ENCODE measurements at places on chromosomes 3 and 15.

DNA sequence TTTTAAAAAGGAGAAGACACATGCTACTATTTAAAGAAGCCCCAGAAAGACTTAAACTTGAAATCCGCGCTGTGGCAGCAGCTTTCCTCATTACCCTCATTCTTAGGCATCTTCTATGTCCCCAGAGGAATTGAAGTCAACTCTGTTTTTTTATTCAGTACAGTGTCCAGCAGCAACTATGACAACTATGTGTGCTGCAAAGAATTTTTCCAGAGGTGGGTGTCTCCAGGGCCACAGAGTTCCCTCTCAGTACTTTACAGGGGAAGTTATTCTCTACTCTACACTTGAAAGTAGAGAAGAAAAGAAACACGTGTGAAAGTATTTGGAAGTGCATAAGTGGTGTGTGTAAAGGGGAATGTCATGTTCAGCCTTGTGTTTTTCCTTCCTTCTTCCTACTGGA is 32.0 kb downstream of the GATM start:
- DNase-seq, result no peak

DNA sequence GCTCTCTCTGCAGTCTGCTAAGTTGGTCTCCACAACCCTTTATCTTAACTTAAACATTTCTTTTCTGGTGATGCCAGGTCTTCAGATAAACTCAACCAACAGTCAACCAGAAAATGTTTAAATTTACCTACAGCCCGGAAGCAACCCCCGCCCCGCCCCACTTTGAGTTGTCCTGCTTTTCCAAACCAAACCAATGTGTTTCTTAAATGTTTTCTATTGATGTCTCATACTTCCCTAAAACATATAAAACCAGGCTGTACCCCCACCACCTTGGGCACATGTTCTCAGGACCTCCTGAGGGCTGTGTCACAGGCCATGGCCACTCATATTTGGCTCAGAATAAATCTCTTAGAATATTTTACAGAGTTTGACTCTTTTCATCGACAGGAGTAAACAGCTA is 13.2 kb upstream of the GPR160 start:
- no peak for DNase-seq

DNA sequence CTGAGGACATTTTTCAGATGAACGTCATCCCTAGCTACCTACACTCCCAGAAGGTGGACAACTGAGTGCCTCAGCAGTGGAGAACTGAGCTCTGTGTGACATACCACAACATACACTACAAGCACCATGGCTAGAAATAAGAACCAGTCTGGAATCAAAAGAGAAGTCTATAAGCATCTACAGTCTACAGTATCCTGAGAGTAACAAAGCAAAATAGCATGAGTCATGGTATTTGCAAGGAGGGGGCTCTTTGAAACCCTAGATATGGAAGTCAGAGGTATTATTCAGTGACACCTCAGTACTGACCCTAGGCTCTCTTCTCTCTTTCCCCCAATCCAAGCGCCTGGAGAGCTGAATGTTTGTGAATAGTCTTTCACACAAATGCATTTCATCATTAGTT is 87.5 kb downstream of the TNIK start:
- no peak for DNase-seq

- DNase-seq, result no peak
These were observed at the start of gene CCR3 for GRCh38 chr3:46242120-46242519. CCR3 (plus strand) TSS chr3:46242460; CDS start chr3:46265159, 22,699 bp downstream.

DNA sequence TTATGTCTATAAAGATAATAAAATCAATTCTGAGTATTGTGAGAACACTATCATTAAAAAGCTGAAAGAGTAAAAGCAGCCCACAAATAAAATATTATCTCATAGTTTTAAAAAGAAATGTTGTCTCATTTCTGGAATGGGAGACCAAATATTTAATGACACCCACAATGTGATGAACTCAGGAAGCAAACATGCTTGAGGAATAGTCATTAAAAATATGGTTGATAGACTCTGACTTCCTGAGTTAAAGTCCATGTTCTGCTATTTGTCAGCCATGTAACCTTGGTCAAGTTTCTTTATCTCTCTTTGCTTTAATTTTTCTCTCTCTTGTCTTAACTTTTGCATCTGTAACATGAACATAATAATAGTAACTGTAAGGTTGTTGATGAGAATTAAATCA is 35.5 kb upstream of the CHMP2B start:
- DNase-seq, result no peak

- no peak for DNase-seq
These were observed 405.9 kb downstream of the SOX2 start for GRCh38 chr3:182117583-182117982.

GRCh38 chr3:27900316-27900715 is 178.2 kb upstream of the EOMES start:
- no peak for DNase-seq

DNA sequence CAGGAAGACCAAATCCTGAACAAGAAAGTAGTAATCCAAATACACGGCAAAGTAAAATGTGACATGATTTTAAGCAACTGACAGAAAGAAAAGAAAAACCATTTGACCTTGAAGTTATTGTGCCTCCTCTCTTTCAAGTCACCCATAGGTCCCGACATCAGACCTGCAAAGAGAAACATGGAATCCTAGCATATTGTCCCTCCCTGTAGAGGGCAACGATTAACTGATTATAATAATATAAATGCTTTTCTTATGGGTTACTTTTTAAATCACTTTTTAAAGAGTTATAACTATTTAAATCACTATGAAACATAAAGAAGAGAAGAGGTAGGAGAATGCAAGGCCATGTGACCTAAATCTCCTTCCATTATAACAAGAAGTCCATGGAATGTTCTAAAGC is 143.2 kb upstream of the LIPC start:
- DNase-seq, result no peak

DNA sequence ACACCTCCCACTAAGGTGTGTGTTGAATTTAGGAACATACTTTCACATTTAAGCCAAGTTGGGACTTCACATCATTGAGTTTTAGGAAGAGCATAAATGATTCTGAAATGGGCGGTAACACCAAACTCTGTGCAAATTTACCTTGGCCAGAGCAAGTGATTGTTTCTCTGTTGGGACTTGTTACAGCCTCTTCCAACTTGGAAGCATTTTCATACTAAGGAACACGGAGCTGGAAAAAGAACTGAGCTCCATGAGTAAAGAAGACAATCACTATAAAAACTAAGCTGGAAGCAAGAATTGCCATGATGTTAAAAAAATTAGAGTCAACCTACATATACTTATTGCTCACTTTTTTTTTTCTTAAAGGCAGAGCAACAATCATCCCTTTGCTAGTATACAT is 371.3 kb downstream of the ERC2 start:
- no peak for DNase-seq

Data from nephron progenitor cell (in vitro differentiated cells).